ENCODE measurements at places on chromosomes 6 and 20. TPM values are rescaled to one million over a fixed set of nuclear protein-coding genes. Genes with fewer than 3 reads are reported as not detected.
A peak's percentile ranks its signal among the peaks of the same experiment; 100 is the strongest.

- DNase-seq: no peak
These were observed 10.6 kb downstream of the TOX2 start for GRCh38 chr20:43925215-43925614.

DNA sequence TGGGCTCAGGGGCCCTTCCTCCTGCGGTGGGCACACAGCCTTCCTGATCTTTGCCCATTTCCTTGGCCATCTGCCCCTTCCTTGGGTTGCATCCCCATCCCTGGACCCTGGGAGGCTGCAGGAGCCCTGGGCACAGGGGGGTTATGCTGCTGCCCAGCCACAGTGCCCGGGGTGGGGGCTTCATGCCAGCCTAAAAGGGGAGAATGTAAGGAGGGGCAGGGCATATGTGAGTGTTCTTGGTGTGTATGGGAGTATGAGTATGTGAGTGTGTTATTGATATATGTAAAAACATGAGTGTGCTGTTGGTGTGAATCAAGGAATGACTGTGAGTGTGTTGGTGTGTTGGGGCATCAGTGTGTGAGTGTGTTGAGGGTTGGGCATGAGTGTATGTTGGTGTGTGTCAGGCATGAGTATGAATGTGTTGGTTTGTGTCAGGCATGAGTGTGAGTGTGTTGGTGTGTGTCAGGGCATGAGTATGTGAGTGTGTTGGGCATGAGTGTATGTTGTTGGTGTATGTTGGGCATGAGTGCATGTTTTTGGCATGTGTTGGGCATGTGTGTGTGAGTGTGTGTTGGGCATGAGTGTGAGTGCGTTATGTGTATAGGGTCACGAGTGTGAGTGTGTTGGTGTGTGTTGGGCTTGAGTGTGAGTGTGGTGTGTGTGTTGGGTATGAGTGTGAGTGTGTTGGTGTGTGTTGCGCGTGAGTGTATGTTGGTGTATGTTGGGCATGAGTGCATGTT is 14.7 kb upstream of the CST8 start:
- no peak for DNase-seq

- DNase-seq: no peak
These were observed 175.6 kb upstream of the PDE7B start for GRCh38 chr6:135675862-135676261.

- no peak for DNase-seq
These were observed 230.1 kb downstream of the SAMD5 start for GRCh38 chr6:147738516-147739162.

DNA sequence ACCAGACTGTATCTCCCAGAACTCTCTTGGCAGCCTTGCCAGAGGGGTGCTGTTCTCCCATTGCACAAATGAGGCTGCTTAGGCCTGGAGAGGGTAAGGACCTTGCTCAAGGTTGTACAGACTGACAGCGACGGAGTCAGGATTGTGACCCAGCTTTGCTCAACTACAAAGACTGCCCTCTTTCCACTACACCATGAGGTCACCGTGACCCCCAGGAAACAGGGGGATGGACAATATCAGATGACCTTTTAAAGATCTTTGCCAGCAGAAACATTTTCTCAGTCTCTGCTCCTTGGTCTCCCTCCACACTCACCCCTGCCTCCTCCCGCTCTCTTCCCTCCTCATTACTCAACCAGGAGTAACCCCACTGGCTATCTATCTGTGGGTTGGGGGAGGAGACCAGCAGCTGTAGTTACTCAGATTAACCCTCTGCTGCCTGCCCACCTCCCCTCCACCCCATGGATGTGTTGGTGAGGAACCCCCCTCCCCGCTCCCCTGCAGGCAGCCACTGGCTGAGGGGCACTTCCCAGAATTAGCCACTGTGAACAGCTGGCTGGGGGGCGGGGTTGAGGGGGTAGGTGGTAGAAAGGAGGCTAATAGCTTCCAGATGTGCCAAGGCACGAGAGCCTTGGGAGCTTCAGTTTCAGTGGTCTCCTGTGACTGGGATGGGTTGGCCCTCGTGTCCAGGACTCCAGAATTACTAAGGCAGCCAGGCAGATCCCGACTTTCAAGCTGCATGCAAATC is 26.9 kb upstream of the MRPS18A start:
- DNase-seq: no peak

DNA sequence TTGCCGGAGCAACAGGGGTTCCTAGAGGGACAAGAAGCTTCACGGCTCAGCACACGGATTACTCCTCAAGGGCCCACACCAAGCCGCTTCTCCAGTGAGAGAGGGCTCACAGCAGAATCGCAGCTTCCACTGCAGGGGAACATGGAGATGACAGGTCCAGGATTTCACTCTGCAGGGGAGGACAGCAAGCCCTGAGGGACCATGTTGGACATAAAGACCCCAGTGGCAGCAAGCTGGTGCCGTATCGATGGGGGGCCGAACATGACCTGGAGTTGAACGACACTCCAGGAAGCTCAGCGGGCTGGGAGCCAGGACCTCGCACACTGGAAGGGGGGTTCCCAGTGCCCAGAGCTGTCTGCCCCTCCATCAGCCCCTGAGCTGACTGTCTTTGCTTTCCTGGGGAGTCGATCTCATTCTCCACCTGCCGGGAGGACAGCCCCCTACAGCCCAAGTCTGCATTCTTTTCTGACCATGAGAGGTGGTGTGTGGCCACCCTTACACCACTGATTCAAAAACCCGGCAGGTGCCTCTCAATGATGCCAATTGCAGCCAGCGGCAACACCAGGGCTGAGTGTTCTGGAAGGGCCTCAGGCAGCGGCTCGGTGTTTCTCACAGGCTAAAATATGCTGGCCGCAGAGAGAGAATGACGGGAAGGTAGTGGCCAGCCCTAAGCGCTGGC is 194.5 kb upstream of the CDH4 start:
- no peak for DNase-seq

- peak; percentile 83 for DNase-seq
These were observed 38.9 kb upstream of the PMEPA1 start for GRCh38 chr20:57748601-57749130.

The MOG gene
- under 0.01 TPM for total RNA-seq

The ADGRF4 gene
- not detected for total RNA-seq

All from frontal cortex (tissue), 4 donors.